RWPE2 (cell line): ENCODE measurements at places on chromosomes 13 and 19.

GRCh38 chr19:35560677-35561076, 2.8 kb downstream of the ATP4A start:
- DNase-seq: no peak

DNA sequence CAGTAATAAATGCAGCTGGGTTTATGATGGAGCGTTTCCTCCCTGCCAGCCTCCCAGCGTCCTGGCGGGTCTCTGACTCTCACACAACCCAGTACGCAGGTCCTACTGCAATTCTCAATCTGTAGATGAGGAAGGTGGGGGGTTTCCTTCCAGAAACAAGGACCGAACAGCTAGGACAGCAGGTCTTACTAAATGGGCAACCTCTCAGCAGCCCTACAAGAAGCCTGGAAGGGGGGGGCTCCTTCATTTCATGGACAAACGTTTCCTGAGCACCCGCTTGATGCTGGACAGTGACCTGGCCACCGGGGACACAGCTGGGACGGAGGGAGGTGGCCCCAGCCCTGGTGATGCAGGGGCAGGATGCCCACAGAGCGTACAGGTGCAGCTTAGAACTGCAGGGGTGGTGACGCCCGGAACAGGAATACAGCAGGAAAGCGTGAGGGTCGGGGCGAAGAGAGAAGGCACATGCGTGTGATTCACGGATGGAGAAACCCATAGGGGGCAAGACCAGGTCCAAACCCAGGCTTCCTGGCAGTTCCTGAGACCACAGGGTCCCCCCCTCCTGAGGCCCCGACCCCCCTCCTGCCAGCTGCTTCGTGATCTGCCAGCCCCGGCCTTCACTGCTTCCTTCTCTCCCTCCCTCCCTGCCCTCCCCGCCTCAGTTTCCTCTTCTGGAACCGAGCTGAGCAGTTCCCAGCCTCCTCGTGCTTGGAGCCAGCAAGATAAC, 732 bp upstream of the C2CD4C start:
- peak; percentile 40 for DNase-seq

DNA sequence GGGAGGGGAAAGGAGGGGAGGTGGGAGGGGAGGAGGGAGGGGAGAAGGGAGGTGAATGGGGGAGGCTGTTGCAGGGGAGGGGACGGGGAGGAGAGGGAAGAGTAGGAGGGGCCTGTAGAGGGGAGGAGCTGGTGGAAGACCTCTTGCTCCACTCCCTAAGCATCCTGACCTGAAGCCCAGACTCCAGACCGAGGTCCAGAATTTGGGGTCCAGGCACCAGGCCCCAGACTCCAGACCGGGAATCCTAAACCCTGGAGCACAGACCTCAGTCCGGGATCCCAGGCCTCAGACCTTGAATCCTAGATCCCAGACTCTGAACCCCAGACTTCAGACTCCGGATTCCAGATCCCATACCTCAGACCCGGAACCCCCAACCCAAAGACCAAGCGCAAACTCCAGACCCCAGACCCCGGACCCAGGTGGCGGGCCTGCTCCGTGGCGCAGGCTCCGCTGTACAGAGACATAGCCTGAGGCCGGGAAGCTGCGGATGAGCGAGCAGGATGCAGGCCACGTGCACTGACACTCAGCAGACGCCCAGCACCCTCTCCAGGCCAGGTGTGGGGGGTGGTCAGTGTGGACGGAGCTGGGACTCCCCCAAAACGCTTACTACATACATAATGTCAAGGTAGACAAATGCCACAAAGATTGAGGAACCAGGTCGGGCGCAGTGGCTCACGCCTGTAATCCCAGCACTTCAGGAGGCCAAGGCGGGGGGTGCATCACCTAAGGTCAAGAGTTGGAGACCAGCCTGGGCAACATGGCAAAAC, 710 bp upstream of the BTBD2 start:
- DNase-seq: peak; percentile 84

DNA sequence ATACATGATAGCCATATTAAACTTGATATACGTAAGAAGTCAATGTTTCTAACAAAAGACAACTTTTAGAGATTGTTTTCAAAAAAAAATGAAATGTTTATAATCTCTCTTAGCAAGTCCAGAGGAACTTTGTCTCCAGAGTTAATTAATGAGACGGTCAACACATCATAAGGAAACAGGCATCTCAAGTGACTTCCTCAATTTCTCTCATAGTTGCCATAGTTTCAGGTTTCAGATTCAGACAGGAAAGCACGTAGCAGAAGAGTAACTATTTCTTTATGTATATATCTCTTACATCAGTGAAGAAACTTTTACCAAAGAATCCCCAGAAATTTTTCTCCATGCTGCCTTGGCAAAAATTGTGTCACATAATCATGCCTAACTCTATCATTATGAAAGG, 159.6 kb upstream of the ATXN8OS start:
- DNase-seq: no peak

DNA sequence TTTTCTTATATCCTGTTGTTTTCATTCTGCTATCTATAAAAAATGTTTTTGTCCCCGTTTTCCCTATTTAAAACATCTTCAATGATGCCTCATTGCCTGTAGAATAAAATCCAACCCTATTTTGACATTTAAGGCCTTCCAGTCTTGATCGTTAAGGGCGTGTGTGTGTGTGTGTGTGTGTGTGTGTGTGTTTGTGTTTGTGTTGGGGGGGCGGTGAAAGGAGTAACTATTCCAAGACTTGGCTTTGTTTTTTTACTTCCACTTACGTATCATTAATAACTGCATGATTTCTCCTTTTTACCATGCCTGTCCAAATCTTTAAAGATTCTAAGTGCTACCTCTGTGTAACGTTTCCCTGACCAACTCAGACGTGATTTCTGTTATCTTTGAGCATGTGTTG, 784 bp downstream of the PIBF1 start:
- DNase-seq: no peak

DNA sequence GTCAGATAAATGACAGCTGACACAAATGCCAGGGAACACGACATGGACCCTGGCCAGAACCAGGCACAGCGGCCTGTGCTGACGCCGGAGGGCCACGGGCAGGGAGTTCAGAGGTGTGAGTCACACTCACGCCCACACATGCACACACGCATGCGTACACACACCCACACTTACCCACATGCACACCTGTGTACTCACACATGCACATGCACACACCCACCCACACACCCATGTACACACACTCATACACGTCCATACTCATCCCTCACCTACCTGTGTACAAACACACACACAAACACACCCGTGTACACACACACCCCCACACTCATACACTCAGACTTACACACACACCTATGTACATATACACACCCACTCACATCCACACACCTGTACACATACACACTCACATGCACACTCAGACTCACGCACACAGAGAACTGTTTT, 40.4 kb downstream of the MLLT1 start:
- DNase-seq: peak; percentile 73

DNA sequence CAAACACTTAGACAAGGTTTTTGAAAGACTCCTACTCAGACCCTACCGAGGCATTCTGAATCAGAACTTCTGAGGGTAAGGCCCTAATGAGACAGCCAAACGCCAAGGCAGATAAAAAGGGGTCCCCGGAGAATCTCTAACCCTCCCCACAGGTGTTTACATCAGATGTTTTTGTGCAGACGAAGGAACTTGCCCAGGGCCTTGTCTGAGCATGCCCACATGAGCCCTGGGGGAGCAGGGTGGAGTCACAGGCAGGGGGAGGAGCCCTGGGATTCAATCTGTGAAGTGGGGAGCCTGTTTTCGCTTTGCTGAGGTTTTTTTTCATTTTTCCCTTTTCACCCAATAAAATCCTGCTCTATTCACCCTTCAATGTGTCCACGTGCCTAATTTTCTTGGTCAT, 61.6 kb upstream of the MED4 start:
- DNase-seq: no peak

DNA sequence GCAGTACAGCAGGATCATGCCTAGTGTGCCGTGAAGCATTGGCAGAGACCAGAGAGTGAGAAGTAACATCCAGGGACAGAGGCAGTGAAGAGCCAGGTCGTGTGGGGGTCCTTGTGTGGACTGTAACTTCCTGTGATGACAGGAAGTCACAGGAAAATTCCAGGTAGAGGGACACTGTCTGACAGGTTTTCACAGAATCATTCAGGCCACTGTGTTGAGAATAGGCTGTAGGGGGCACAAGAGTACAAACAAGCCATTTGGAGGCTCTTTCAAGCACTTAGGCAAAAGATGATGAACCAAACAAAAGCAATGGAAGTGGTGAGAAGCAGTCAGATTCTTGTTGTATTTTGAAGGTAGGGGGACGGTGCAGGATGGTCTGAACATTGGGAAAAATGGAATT, 46.4 kb downstream of the N4BP2L1 start:
- no peak for DNase-seq

DNA sequence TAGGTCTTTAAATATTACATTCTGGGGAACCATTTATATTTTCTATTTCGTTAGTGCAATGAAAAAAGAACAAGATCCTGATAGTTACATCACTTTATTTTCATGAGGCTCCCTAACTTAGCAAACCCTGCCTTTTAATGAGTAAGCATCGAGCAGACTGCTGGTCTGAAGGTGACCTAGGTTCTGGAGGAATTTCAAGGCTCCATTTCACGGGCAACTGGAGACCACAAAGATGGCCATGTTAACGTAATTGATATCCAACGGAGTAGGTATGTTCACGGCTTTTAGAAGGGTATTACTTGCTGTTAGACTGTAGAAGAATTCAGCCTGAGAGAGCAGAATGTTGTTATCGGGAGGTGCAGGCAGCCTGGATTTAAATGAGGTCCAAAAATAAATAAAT, 1597.6 kb downstream of the EFNB2 start:
- DNase-seq: no peak

- DNase-seq: no peak
Measured at GRCh38 chr19:39408392-39409207, 2.0 kb downstream of the ZFP36 start.

DNA sequence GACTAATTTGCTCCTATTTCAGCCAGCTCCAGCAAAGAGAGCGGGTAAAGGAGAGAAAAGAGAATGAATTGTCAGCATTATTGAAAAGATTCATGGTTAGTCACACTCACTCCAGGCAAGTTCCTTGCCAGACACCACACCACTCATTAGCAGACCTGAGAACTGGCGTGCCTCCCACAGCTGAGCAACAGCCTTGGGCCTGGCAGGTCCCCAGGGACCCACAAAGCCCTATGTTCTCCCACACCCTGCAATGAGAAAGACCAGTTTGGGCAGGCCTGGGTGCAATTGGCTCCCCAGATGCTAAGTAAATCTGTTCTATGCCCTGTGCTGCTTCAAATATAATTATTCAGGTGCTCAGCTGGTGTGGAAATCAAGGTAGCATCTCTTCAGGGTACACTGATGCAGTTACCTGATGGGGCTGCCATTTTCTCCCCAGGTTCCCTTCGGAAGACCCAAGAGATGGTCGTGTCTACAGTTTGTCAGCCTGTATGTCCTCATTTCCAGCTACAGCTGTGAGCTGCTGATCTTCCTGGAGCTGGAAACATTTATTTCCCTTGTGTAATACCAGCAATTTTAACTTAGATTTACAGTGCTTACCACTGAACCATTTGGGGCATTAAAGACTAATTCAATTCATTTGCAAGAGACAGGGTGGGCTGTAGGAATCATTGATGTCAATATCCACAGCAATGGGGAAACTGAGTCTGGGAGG, 405.0 kb downstream of the COG6 start:
- peak; percentile 74 for DNase-seq

DNA sequence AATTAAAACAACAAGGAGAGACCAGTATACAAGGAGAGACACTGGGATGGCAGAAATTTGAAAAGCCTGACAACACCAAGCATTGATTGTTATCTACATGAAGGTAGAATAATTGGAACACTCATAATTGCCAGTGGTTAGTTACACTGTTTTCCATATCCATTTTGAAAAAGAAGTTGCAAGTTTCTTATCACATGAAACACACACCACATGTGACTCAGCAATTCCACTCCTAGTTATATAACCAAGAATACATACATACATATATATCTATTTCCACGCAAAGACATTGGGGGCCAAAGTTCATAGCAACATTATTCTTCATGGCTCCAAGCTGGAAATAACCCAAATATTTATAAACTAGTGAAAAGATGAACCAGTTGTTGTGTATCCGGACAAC, 15.2 kb upstream of the PABPC3 start:
- DNase-seq: no peak

GRCh38 chr19:17575871-17576757, 20.7 kb downstream of the COLGALT1 start:
- no peak for DNase-seq

DNA sequence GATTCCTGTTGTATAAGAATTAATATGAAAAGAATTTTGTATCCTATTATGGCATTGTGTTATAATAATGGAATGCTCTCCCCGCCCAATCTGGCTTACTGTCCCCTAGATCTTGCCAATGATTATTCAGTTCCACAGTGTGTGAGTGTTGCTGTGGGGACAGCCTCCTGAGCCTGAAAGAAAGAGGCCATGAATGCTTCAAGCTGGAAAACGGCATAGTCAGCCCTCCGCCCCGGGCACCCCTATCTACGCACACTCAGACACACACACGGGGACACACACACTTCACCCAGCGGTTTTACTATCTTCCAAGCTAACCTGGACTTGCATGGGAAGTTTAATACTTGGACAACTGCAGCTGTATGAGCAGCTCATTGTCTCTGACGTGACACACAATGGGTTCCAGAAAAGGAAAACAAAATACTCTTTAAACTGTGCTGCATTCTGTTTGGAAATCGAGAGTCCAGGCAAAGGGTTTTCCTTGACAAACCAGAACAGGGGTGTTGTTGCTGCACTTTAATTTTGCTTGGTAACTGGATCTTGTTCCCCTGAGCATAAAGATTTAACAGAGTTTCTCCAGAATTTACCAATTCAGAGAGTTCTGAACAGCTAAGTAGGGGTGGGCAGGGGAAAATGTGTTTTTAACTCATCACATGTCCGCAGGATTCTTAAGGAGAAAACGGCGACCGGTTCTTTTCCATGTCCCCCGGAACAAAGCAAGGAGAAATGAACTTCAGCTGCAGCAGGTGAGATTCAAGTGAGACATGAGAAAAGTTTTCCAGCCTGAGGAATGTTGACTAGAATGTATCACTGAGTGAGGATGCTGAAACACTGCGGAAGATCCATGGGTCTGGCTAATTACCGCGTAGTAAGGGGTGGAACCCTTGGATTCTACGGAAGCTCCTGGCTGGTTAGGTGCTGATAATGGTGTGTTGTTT, 472.9 kb downstream of the FOXO1 start:
- no peak for DNase-seq

DNA sequence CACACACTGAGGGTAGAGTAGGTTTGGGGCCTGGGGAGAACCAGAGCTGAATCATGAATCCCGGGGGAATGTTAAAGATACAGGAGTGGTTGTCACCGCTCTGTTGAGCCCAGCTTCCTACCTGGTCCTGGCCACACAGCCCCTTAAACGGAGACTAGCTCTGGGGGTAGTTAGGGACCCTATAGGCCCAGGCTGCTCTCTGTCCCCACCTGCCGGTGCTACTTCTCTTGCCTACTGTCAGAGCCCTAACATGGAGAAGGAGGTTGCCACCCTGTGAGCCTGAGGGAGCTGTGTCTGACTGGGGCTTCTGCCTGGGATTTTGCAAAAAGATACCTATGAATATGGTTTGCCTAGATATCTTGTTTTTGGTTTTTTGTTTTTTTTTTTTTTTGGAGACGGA, 36.6 kb upstream of the ZNF429 start:
- DNase-seq: no peak

GRCh38 chr19:43519436-43520088, 7.4 kb downstream of the ETHE1 start:
- DNase-seq: no peak
